ENCODE measurements at places on chromosomes 16 and 17.
A peak's percentile ranks its signal among the peaks of the same experiment; 100 is the strongest.

- H3K4me3 ChIP-seq, result no peak overlapping the region
- peak; percentile 47 for DNase-seq
Measured at GRCh38 chr16:67539271-67539670, 10.6 kb downstream of the RIPOR1 start.

GRCh38 chr16:66293207-66293735 lies 73.2 kb upstream of the CDH5 start:
- no peak overlapping the region for H3K4me3 ChIP-seq
- H3K36me3 ChIP-seq, result no peaks in the 10 kb centered on the region
- H3K27me3 ChIP-seq, result no peaks in the 10 kb centered on the region
- no peaks in the 10 kb centered on the region for H3K4me1 ChIP-seq

DNA sequence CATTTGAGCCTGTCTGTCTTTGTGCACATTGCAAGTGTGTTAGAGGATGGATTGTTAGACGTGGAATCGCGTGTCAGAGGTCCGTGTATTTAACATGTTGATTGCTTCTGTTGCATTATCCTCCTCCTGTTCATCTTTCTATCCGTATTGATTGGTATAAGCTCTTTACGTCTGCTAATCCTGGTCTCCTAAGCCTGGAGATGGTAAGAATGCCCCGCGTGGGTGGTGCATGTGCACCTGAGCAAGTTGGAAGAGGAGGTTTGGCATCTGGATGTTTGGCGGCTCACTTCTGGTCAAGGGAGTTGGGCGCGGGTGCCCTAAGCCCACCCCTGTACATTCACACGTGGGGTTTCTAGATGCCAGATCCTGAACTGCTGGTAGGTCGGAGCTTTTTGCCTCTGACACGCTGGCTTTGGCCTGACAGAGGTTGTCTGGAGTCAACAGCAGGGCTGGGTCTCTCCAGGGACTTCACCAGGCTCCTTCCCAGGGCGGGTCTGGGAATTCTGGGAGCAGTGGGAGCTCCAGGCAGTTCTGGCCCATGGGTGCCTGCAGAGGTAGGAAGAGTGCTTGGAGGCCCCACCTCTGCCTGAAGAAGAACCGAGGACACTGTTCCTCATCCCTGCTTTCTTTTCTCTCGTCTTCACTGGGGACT lies 107.3 kb downstream of the OR1D5 start:
- no peaks in the 10 kb centered on the region for H3K36me3 ChIP-seq
- H3K27me3 ChIP-seq, result no peaks in the 10 kb centered on the region
- DNase-seq, result no peak
- H3K4me1 ChIP-seq, result no peaks in the 10 kb centered on the region
- H3K27ac ChIP-seq, result no peak overlapping the region

DNA sequence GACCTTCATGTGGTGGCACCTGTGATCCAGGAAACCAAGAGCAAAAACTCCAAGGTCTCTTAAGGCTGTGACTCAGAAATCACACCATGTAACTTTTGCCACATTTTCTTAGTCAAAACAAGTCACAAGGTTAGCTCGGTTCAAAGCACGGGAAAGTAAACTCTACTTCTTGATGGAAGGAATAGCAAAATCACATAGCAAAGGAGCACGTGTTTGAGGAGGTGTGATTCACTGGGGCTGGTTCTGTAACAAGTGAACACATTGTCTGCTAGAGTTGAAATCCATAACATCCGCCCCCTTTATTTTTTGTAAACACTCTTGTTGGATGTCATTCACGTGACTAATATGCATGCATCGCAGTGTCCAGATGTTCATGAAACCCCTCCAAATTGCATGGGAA lies 415.0 kb upstream of the MAF start:
- no peak for DNase-seq
- H3K27ac ChIP-seq, result no peak overlapping the region
- H3K27me3 ChIP-seq, result no peaks in the 10 kb centered on the region
- H3K36me3 ChIP-seq, result no peaks in the 10 kb centered on the region
- no peak overlapping the region for H3K4me3 ChIP-seq
- H3K4me1 ChIP-seq, result no peaks in the 10 kb centered on the region

GRCh38 chr16:5319799-5320198 lies 222.2 kb upstream of the EEF2KMT start:
- H3K36me3 ChIP-seq, result no peaks in the 10 kb centered on the region

- no peaks in the 10 kb centered on the region for H3K27me3 ChIP-seq
- no peak for DNase-seq
- no peak overlapping the region for H3K4me3 ChIP-seq
- H3K36me3 ChIP-seq, result no peaks in the 10 kb centered on the region
- peaks cover 15% of the 10 kb centered on the region for H3K4me1 ChIP-seq
- H3K27ac ChIP-seq, result no peak overlapping the region
Measured at GRCh38 chr17:58380207-58381123, 28.5 kb upstream of the SUPT4H1 start.

DNA sequence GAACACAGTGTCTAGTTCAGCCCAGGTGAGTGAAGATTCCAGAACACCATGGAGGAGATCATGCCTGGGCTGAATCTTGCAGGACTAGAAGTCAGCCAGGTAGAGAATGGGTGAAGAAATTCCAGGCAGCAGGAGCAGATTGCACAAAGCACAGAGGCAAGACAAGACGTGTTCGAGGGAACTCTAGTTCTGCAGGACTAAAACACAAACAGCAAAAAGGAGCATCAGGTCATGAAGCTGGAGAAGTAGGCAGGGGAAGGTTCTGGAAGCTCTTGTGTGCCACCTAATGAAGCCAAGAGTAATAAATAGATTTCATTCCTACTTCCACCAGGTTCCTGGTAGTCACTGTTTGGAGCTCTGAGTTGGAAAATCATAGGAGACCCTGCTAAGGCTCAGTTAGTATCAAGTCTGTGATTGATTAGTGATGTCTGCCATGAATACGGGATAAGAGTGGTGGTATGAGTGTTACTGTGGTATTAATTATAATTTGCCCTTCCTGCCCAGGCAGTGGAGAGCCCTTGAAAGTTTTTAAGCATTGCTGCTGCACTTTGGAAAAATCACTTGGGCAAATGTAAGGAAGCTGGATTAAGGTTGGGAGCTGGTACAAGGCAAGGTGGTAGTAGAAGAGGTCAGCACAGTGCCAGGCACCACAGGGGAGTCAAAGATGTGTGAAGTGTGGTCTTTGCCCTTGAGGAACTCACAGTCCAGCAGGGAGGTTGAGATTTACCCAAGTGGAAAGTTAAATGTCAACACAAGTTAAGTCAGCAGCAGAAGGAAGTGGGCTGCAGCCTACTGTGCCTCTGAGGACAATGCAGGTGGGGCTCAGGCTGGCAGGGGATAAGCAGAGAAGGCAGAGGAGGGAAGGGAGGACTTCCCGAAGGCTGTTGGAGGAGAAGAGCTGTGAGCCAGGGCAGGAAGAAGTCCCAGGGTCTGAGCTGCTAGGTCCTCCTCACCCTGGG lies 13.5 kb upstream of the FOXN1 start:
- DNase-seq, result no peak
- no peaks in the 10 kb centered on the region for H3K36me3 ChIP-seq
- no peaks in the 10 kb centered on the region for H3K27me3 ChIP-seq
- no peak overlapping the region for H3K27ac ChIP-seq

DNA sequence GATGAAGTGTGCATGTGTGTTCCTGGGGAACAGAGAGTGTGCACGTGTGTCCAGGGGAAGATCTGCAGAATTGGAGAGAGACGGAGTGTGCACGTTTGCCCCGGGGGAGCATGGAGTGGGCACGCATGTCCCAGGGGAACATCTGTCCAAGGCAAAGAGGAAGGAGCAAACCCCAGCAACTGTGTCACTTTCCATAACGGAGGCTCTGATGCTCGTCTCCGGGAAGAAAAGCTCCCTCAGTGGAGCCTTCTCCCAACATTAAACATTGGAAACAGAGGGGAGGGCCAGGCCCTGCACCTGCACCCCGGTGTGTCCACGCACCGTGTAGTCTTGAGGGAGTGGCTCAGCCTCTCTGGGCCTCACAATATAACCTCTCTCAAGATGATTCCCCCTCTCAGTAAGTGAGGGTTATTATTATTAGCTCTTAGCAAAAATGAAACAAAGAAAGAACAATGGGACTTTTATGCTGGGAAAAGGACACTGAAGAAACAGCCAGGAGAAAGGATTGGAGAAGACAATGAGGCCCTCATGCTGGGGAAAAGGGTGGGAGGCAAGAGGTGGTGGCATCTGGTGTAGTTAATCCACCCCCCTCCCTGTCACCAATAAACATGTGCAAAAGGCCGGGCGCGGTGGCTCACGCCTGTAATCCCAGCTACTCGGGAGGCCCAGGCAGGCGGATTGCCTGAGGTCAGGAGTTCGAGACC lies 7.6 kb downstream of the RAB40B start:
- no peaks in the 10 kb centered on the region for H3K36me3 ChIP-seq
- H3K4me1 ChIP-seq, result no peaks in the 10 kb centered on the region
- no peak for DNase-seq
- no peaks in the 10 kb centered on the region for H3K27me3 ChIP-seq
- no peak overlapping the region for H3K4me3 ChIP-seq

GRCh38 chr17:69560987-69561441 lies 146.5 kb downstream of the MAP2K6 start:
- no peak overlapping the region for H3K4me3 ChIP-seq
- no peaks in the 10 kb centered on the region for H3K4me1 ChIP-seq
- H3K36me3 ChIP-seq, result no peaks in the 10 kb centered on the region

DNA sequence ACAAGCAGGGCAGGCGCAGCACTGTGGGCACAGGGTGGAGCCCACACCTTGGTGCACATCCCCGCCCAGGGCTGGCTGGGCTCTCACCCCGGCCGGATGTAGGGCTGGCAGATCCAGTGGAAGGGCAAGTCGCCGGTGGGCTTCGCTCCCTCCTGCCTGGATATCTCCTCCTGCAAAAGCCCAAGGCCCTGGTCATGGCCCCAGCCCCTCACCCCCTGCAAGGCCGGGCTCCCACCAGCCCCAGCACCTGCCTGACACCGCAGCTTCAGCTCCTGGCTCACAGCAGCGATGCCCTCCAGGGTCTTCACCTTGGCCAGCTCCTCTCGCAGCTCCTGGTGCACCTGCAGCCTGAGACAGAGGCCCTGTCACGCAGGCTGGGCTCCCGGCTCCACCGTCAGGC lies 5.0 kb downstream of the DUS1L start:
- no peaks in the 10 kb centered on the region for H3K4me1 ChIP-seq
- no peak for DNase-seq
- H3K36me3 ChIP-seq, result peaks cover 5% of the 10 kb centered on the region

GRCh38 chr16:71894229-71894920 lies 956 bp upstream of the IST1 start:
- H3K4me3 ChIP-seq, result peak overlapping the region; percentile 72
- no peaks in the 10 kb centered on the region for H3K27me3 ChIP-seq
- no peaks in the 10 kb centered on the region for H3K36me3 ChIP-seq
- peak overlapping the region; percentile 98 for H3K27ac ChIP-seq

- no peak for DNase-seq
- H3K36me3 ChIP-seq, result no peaks in the 10 kb centered on the region
- H3K27me3 ChIP-seq, result peaks cover 22% of the 10 kb centered on the region
Measured at GRCh38 chr16:73053038-73053363, 5.1 kb upstream of the ZFHX3 start.

DNA sequence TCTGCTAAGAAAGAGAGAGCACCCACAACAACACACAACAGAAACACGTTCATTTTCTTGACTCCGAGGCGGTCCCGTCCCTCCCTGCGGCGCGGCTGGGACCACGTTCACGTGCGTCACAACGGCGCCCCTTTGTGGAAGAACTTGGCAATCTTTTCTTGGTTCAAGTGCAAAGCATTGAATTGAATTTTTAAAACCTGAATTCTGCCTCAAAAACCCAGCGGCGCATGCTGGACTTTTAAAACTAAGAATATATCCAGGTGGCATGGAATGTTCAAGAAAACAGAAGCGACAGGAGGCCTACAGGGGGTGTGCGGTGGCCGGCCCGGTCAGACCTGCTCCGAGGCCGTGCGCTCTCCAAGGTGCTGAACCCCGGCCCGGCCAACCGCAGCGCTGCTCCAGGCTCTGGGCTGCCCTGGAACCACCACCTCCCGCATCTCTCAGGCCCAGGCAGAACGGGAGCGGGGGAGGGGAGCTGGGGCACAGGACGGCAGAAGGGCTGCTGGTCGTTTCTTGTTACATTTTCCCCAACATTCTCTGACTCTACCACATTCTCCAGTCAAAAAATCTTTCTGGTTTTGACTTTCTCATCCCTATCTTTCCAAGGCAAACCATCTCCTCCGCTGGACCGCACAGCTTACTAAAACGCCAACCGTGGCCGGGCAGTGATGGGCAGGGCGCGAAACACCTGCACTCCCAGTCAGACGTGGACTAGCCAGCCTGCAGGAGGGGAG lies 3.4 kb upstream of the HEXD start:
- no peaks in the 10 kb centered on the region for H3K27me3 ChIP-seq
- peak; percentile 86 for DNase-seq
- no peaks in the 10 kb centered on the region for H3K4me1 ChIP-seq
- no peaks in the 10 kb centered on the region for H3K36me3 ChIP-seq

- no peaks in the 10 kb centered on the region for H3K27me3 ChIP-seq
- no peak overlapping the region for H3K27ac ChIP-seq
- no peak for DNase-seq
- no peak overlapping the region for H3K4me3 ChIP-seq
Measured at GRCh38 chr17:70059071-70059470, 16.0 kb upstream of the KCNJ16 start.

- DNase-seq, result no peak
- H3K27ac ChIP-seq, result no peak overlapping the region
- H3K36me3 ChIP-seq, result no peaks in the 10 kb centered on the region
- H3K27me3 ChIP-seq, result no peaks in the 10 kb centered on the region
- H3K4me1 ChIP-seq, result no peaks in the 10 kb centered on the region
- no peak overlapping the region for H3K4me3 ChIP-seq
Measured at GRCh38 chr16:26497896-26498295, 568.8 kb upstream of the C16orf82 start.

GRCh38 chr17:80220054-80220735 lies at the start of the genes SGSH and SLC26A11:
Gene SGSH, minus strand, starts transcription at chr17:80220333. Its CDS starts 20 bp downstream, at chr17:80220313.
Gene SLC26A11, plus strand, starts transcription at chr17:80220427. Its CDS starts 1,134 bp downstream, at chr17:80221561.
- peak within 1 kb of the TSS; percentile 83 for H3K4me3 ChIP-seq
- DNase-seq, result peak; percentile 80
- no peaks in the 10 kb centered on the region for H3K36me3 ChIP-seq

- no peaks in the 10 kb centered on the region for H3K4me1 ChIP-seq
- DNase-seq, result peak; percentile 63
- H3K36me3 ChIP-seq, result no peaks in the 10 kb centered on the region
- H3K27me3 ChIP-seq, result no peaks in the 10 kb centered on the region
- H3K4me3 ChIP-seq, result no peak overlapping the region
Measured at GRCh38 chr17:17067257-17067656, 25.0 kb downstream of the MPRIP start.

GRCh38 chr16:46918905-46919792 lies 35.0 kb downstream of the GPT2 start:
- H3K27me3 ChIP-seq, result no peaks in the 10 kb centered on the region
- no peak for DNase-seq
- no peak overlapping the region for H3K27ac ChIP-seq
- H3K4me3 ChIP-seq, result no peak overlapping the region
- no peaks in the 10 kb centered on the region for H3K4me1 ChIP-seq

GRCh38 chr16:76035689-76036088 lies 241.5 kb upstream of the CNTNAP4 start:
- no peaks in the 10 kb centered on the region for H3K27me3 ChIP-seq
- H3K4me1 ChIP-seq, result no peaks in the 10 kb centered on the region
- peak; percentile 59 for DNase-seq
- H3K36me3 ChIP-seq, result no peaks in the 10 kb centered on the region
- no peak overlapping the region for H3K27ac ChIP-seq

GRCh38 chr16:53950677-53951076 lies 246.7 kb downstream of the FTO start:
- no peaks in the 10 kb centered on the region for H3K27me3 ChIP-seq
- H3K27ac ChIP-seq, result no peak overlapping the region
- H3K4me3 ChIP-seq, result no peak overlapping the region
- no peaks in the 10 kb centered on the region for H3K4me1 ChIP-seq
- no peaks in the 10 kb centered on the region for H3K36me3 ChIP-seq
